ENCODE measurements at places on chromosomes 1 and 21.
A peak's percentile ranks its signal among the peaks of the same experiment; 100 is the strongest.

- no peak for DNase-seq
Measured at GRCh38 chr21:15744926-15745325, 15.1 kb downstream of the USP25 start.

GRCh38 chr1:241821363-241821762, 26.6 kb upstream of the EXO1 start:
- no peak for DNase-seq

DNA sequence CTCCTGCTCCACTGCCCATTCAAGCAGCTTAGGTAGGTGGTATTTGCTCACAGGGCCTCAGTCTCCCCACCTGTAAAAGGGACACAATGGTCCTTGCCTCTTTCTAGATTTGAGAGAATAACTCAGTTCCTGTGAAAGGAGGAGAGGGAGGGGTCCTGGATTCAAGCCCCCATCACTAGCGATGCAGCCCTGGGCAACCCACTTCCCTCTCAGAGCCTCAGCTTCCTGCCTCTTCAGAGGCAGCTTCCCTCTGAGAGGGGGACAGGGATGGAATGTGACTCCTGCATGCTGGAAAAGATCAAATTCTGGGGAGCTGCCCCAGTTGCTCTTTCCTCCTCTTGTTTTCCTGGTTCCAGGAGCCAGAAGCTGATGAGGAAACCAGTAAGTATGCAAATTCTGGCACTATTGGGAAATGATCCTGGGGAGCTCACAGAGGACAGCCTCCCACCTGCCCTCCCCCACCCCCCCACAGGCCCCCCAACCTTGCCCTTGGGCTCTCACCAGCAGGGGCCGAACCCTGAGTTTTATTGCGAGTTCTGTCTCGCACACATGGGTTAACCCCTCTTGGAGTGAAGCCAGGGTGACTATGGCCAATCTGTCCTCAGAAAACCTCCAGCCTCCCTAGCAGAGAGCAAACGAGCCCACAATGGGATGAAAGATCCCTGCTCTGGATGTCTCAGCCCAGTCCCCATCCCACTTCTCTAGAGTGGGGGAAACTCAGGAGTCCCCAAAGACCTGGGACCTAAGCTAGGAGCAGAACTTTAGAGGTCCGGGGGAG, 11.7 kb downstream of the ZC3H12A start:
- no peak for DNase-seq

DNA sequence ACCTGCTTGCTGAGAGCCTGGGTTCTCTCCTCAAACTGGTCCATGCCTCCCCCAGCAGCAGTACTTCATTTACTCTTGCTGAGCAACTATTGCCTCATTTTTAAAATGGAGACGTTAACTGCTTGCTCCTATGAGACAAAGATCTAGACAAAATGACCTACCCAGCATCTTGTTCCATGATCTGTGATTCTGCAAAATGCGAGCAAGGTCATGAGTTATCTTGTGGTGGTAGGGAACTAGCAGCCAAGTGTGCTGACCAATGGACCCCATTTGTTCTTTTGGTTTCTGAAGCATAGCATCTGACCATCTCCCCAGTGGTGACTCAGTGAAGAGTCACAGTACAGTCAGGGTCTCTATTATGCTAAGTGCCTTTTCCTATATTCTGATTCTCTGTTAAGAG, 40.4 kb downstream of the TBX15 start:
- no peak for DNase-seq

- no peak for DNase-seq
Measured at GRCh38 chr1:230303069-230303468, 123.1 kb downstream of the PGBD5 start.

- peak; percentile 10 for DNase-seq
Measured at GRCh38 chr1:21434394-21434793, 5.5 kb upstream of the NBPF3 start.

GRCh38 chr1:201505503-201505890, 1.4 kb downstream of the CSRP1 start:
- peak; percentile 95 for DNase-seq

GRCh38 chr1:225953315-225953714, 12.3 kb upstream of the LEFTY2 start:
- DNase-seq = no peak

DNA sequence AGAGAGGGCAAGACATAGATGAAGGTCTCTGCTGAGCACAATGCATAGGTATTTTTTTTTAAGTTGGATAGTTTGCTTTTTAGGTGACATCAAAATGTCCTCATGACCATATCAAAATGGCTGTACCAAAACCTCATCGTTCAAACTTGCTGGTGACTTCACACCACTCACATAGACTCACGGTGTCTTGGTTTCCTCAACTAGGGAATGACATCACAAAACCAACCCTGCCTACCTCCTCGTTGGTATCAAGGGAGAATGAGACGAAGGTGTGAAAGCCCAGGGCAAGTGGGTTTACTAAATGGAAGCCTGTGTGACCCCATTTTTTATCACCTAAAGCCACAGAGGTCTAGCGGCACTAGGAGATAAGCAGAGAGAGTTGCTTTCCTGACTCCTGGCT, 1.6 kb downstream of the PIGR start:
- DNase-seq = no peak

DNA sequence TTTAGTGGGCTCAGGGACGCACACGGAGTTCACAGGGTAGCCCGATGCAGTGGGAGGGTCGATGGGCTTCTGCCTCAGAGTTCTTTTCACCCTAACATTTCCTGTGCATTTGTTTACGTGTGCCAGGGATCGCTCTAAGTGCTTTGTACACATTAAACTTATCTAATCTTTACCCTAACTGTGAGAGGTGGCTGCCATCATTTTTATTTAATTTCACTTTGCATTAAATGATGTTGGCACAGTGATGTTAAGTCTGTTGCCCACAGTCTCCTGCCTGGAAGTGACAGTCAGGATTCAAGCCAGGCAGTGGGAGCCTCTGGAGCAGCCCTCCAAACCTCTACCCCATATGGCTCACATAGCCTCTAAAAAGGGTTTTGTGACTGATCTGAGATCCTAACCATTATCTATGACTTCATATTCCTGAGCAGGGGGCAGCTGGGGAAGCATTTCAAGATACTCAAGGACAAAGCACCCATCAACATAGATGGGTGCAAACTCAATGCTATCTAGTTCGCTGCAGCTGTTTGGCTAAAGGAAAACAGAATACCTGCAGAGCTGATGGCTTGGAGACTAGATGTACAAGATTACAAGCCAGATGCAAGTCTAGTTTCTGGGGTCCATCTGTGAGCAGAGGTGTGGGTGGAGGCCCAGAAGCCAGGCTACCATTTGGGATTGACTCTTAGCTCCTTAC, 303.8 kb downstream of the DISC1 start:
- DNase-seq = no peak

DNA sequence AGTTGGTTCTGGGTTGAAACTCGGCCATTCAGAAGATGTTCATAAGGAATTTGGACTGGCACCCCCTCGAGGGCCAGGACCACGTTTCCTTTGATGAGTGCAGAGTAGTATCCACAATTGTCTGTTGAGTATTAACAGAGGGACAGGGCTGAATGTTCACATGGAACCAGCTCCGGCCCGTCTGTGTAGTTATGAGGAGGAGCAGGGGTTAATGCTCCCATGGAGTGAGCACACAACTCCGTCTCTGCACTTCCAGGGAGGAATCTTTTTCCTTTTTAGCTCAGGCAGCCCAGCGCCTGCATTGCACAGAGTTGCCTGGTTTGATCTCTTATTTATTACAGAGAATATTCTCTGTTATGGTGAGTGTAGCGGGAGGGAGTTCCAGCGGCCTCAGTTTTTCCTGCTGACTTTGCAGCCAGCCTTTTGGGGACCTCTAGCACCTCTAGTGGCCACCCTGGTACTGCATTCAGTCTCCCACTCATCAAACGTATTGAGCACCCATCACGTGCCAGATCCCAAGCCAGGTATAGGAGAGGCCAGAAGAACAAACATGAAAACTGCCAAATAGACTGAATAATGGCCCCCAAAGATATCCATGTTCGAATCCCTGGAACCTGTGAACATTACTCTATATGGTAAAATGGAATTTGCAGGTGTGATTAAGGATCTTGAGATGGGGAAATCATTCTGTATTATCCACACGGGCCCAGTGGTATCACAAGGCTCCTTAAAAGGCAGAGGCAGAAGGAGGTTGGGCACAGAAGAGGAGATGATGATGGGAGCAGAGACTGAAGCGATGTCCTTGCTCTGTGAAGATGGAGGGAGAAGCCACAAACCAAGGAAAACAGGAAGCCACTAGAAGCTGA, 167.7 kb upstream of the CSF3R start:
- DNase-seq = peak; percentile 74

DNA sequence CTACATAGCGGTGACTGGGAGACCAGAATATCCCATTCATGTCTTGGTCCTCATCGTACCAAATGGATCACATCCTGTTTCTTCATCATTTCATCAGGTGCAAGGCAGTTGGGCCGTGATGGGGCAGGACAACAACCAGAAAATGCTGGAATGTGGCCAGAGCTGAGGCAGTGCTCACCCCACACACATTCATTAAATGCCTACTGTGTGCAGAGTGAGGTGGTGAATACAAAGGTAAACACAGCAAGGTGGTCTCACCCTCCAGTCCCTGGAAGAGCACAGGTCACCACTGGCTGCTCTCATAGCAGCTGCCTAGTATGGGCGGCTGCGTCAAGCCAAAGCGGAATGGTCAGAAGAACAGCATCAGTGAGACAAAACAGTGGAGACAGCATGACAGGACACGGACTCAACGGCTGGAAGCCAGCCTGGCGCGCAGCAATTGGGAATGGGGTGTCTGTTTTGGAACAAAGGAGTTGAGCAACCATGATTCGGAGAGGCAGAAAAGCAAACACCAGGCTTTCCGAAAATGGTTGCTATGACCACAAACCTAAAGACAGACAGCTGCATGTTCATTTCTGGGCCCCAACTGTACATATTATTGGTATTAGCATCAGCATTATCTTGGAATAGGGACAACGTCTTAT, 5.6 kb upstream of the ADAMTSL4 start:
- DNase-seq = no peak

GRCh38 chr1:29148656-29149491, 25.2 kb upstream of the TMEM200B start:
- no peak for DNase-seq

- no peak for DNase-seq
Measured at GRCh38 chr1:231279081-231279480, 38.1 kb downstream of the GNPAT start.

DNA sequence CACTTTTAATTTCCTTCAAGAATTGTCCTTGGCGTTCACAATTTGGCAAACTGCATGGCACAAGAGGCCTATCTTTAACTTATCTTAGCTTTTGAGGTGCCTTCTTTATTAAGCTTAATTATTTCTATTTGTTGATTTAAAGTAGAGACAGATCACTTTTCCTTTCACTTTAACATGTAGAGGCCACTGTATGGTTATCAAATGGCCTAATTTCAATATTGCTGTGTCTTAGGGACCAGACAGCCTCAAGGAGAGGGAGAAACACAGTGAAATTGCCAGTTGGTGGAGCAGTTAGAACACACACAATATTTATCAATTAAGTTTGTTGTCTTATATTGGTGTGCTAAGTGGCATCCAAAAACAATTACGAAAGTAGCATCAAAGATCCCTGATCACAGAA, 1013.9 kb downstream of the KCNT2 start:
- no peak for DNase-seq

DNA sequence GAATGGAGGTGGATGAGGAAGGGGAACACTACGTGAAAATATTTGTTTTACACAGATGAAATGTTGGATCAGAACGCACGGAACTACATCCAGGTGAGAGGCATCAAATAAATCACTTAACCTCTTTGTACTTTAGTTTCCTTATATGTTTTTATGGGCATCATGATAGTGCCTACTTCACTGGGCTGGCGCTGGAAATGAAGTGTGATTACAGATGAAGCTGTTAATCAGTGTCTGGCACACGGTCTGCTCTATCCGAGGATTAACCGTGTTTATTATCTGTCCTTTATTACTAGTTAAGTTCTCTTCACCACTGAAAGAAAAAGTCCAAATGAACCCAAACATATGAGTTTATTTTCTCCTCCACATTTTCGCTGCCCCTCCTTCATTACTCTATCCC, 96.0 kb upstream of the TRABD2B start:
- DNase-seq = no peak

- no peak for DNase-seq
Measured at GRCh38 chr1:183214021-183214970, 28.2 kb downstream of the LAMC2 start.

- DNase-seq = no peak
Measured at GRCh38 chr21:41876928-41877652, 2.1 kb downstream of the PRDM15 start.

All from DMS53 (cell line).